Muscle of back (tissue), 13 donors: ENCODE measurements at places on chromosomes 4 and X.

GRCh38 chr4:3041192-3042142 lies 32.9 kb downstream of the HTT-AS start:
- peak; percentile 76 for DNase-seq

DNA sequence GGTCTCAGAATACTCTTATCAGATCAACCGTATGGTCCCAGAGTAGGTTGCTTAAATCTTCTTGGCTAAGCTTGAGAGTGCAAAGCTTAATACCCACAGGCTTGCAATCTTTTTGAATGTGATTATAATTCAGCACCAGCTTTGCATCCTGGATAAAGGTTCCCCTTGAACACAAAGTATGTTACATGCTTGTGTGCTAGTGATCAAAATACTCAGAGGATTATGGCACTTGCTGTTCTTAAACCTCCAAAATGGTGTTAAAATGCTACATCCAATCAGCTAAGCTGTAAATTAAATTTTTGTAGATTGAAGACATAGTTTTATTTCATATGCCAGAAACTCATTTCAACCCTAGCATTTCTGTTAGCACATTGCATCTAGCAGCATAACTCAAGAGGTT lies 812.2 kb upstream of the TENM3 start:
- no peak for DNase-seq

DNA sequence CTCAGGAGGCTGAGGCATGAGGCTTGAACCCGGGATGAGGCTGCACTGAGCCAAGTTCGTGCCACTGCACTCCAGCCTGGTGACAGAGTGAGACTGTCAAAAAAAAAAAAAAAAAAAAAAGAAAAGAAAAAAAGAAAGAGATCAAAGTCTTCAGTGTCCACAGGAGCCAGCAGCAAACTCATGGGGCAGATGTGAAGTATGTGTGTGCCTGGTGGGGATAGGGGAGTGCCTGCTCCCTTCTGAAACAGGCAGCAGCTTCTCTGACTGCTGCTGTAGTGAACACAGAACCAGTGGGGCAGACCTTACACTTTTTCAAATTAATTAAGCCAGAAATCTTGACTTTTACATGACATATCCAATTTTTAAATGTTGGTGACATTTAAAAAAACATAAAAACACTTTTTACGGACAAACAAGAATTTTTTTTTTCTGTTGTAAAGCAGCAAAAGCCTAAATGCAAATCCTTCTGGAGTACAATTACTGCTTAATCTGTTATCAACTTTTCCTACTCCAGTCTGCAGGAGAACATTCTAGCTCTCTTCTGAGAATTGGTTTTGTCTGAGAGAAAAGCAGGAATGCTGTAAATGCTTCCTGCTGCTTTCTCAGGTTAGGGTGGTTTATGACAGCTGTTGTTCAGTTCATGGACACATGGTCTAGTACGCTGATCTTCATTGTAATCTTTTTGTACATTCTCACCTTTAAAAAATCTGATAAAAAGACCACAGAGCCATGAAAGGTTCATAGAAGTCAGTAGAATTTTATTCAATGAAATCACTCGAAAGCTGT lies 311.1 kb downstream of the CAMK2D start:
- no peak for DNase-seq

DNA sequence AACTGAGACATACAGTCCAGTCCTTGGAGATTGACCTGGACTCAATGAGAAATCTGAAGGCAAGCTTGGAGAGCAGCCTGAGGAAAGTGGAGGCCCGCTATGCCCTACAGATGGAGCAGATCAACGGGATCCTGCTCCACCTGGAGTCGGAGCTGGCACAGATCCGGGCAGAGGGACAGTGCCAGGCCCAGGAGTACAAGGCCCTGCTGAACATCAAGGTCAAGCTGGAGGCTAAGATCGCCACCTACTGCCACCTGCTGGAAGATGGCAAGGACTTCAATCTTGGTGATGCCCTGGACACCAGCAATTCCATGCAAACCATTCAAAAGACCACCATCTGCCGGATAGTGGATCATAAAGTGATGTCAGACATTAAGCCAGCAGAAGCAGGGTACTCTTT lies 20.4 kb upstream of the FRMPD3 start:
- no peak for DNase-seq

DNA sequence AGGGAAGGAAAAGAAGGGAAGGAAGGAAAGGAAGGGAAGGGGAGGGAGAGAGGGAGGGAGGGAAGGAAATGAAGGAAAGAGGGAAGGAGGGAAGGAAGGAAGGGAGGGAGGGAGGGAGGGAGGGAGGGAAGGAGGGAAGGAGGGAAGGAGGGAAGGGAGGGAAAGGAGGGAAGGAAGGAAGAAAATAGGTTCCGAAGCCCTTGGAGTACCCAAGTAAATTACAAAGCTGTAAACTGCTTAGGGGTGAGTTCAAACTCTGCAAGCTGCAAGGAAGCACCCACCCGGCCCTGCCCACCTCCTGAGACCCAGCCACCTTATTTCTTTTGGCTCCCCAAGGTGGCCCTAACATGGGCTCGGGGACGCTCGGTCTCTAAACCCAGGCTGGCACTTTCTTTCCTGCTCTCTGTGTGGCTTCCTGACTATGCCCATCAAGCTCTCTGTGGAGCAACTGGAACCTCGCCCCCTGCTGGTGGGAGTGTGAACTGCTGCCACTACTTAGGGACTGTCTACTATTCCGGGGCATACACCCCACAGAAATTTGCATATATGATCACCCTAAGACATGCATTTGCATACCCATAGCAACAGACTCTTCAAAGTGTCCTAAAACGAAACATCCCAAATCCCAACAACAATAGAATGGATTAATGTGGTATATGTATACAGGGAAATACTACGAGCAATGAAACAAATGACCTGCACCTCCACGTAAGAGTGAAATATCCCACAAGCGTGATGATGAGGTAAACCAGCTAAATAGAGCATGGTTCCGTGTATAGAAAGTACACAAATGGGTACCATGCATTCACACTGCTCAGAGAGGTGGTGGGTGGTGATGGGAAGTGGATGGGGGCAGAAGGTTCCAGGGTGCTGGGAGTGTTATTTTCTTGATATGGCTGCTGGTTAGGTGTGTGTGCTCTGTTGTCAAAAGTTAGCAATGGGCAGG lies 151.7 kb upstream of the TBL1X start:
- no peak for DNase-seq

GRCh38 chr4:144967161-144967560 lies 130.8 kb downstream of the ANAPC10 start:
- no peak for DNase-seq
